ENCODE measurements at places on chromosomes 5 and 9. TPM values are rescaled to one million over a fixed set of nuclear protein-coding genes. Genes with fewer than 3 reads are reported as not detected.

The PCDHGB7 gene
- polyA plus RNA-seq: 1.4 TPM

The PCDHGB1 gene
- 0.74 TPM for polyA plus RNA-seq

The NTRK2 gene
- polyA plus RNA-seq: not detected

The RBM18 gene
- 25.5 TPM for polyA plus RNA-seq

The KIF24 gene
- polyA plus RNA-seq: 1.0 TPM

The ADCY2 gene
- polyA plus RNA-seq: 20.0 TPM

The PHPT1 gene
- polyA plus RNA-seq: 437 TPM

The INSL6 gene
- polyA plus RNA-seq: 0.19 TPM

The ZNF354C gene
- polyA plus RNA-seq: 1.6 TPM
